ENCODE measurements at places on chromosomes 4 and X.

DNA sequence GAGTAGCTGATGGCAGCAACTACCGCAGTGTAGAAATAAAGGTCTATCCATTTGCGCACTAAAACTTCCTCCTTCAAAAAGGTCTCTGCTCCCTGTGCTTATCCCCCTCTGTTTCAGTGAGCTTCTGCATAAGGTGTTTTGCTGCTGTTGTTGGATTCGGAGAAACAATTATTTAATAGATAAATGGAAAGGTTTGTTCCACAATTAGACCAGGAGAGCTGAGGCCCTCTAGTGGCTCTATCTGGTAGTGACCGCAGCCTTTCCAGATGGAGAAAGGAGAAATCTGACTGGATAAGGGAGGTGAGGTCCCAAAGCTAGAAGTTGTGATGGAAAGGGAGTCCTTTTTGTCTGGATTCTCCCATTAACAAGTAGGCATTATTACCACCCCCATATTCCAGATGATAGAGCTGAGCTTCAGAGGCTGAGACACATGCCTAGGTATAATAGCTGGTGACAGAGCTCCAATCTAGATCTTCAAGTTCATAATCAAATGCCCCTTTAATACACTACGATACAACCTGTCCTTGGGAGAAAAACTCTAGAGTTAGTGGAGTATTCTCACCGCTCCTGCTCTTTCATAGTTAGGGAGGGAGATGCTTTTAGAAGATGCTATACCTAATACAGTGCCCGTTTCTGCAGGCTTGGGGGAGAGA lies 5.1 kb upstream of the GABRQ start:
- peaks cover 16% of the 10 kb centered on the region for H3K27me3 ChIP-seq
- H3K4me3 ChIP-seq, result no peak overlapping the region

DNA sequence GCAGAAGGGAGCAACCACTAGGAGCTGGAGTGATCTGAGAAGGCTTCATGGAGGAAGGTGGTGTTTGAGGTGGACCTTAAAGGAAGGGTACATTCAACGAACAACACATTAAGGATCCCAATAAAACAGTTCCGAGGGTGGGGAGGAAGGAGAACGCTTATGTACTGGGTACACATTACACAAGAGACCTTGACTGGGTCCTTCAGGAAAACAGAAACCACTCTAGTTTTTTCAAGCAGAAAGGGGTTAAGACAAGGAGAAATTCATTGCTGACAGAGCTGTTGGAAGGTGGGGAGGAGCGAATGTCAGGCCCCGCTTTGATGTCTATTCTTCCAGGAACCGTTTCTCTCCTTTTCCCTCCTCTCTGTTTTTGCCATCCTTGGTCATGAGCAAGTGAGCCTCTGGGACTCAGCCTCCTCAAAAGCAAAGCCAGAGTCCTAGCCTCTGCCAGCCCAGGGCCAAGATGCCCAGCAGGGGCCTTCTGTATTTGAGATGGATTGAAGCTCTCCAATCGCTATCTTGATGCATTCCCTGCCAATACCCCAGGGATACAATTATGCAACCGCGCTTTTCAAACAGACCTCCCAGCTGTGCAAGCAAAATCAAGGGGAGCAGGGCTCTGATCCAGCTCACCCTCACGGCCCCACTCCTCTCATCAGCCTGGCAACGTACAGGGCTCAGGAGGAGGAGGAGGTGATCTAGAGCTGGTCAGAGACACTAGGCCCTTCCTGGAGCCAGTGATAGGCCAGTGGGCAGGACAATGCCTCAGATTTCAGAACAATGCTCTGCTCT lies 48.4 kb downstream of the ZBTB49 start:
- no peaks in the 10 kb centered on the region for H3K27me3 ChIP-seq
- peaks cover 2% of the 10 kb centered on the region for H3K4me1 ChIP-seq
- no peak overlapping the region for H3K4me3 ChIP-seq
- DNase-seq, result no peak
- H3K36me3 ChIP-seq, result no peaks in the 10 kb centered on the region

DNA sequence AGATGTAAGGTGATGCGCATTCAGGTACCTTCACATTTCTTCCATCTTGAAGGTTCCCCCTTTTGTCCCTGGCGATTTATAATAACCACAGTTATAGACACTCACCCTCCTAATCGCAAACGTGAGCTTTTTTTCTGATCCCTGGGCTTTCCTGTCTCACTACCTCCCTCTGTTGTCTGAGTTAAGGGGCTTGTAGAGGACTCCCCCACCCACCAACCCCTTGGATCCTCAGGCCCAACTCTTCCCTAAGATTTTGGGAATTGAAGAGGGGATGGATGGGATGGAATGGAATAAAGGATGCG lies 1.4 kb downstream of the CNKSR2 start:
- peaks cover 13% of the 10 kb centered on the region for H3K4me1 ChIP-seq
- H3K27ac ChIP-seq, result no peak overlapping the region
- H3K27me3 ChIP-seq, result peaks cover 5% of the 10 kb centered on the region
- H3K36me3 ChIP-seq, result no peaks in the 10 kb centered on the region
- peak; percentile 53 for DNase-seq

GRCh38 chr4:152106113-152106763 lies 345.4 kb upstream of the GATB start:
- H3K36me3 ChIP-seq, result peaks cover 3% of the 10 kb centered on the region
- H3K4me1 ChIP-seq, result peaks cover 50% of the 10 kb centered on the region
- no peaks in the 10 kb centered on the region for H3K27me3 ChIP-seq
- peak; percentile 61 for DNase-seq

DNA sequence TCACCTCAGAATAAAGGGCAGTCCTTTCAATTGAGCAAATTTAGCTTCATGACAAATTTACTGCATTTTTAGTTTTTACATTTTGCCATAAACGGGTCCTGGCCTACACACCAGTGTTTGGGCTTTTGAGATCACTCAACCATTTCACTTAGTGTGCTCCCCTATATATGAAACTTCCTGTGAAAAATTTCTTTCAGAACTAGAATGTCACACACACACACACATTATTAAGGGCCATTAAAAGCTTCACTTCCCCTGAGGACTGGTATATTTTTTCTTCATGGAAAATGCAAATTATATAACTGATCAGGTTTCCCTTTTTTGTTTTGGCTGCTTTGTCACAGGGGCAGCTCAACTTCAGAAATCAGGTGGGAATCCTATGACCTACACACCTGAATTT lies 206.5 kb downstream of the ENOX2 start:
- H3K27me3 ChIP-seq, result no peaks in the 10 kb centered on the region
- H3K36me3 ChIP-seq, result no peaks in the 10 kb centered on the region
- DNase-seq, result no peak
- no peak overlapping the region for H3K27ac ChIP-seq
- H3K4me1 ChIP-seq, result no peaks in the 10 kb centered on the region

- no peak overlapping the region for H3K4me3 ChIP-seq
- H3K27ac ChIP-seq, result no peak overlapping the region
- no peaks in the 10 kb centered on the region for H3K27me3 ChIP-seq
- DNase-seq, result no peak
Measured at GRCh38 chr4:187480146-187481145, 515.1 kb upstream of the ZFP42 start.

DNA sequence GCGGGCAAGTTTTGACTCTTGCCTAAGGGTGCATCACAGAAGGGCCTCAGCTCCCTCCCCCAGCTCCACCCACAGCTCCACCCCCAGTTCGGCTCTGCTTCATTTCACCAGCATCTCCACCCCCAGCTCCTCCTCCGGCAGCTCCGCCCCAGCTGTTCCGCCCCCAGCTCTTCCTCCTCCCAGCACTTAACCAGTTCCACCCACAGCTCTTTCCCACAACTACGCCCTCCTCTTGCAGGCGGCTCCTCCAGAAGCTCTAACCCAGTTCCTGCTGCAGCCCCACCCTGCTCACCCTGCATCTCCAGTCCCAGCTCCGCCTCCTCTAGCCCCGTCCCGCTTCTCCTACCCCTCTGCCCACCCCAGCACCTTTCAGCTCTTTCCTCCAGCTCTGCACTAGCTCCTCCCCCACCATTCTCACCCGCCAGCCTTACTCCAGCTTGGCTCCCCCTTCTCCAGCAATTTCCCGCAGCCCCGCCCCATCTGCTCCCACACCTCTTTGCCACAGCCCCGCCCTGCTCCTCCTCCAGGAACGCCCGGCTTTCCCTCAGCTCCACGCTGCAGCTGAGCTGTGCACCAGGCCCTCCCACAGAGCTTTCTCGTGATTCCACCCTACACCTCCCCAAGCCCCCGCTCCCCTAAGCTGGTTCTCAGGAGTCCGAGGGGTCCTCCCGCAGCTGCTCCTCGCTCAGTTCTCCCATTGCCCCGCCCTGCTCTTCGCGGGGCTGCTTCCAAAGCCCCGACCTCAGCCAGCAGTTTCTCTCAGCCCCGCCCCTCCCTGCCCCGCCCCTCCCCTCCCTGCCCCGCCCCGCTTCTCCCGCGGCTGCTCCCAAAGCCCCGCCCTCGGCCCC lies 1.3 kb upstream of the EOLA1 start:
- no peaks in the 10 kb centered on the region for H3K27me3 ChIP-seq
- peaks cover 12% of the 10 kb centered on the region for H3K4me1 ChIP-seq
- H3K27ac ChIP-seq, result peak overlapping the region; percentile 91
- DNase-seq, result peak; percentile 95

DNA sequence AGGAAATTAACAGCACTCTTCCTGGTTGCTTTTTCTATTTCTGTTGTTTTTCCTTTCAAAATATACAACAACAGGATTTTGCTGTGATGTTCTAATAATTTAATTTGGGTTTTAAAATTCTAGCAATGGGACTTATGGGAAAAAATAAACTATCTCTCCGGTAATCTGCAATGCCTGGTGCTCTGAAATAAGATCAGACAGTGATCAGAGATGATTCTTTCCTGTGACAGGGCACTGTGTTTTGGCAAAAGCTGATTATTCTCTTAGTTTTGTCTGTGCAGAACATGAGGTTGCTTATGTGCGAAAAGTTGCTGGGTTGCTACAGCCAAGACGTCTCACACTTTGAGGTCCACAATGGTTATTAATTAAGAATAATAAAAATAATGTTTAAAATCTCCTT lies 291.7 kb downstream of the FBXO8 start:
- H3K36me3 ChIP-seq, result no peaks in the 10 kb centered on the region
- no peak overlapping the region for H3K27ac ChIP-seq
- no peaks in the 10 kb centered on the region for H3K27me3 ChIP-seq
- DNase-seq, result no peak

DNA sequence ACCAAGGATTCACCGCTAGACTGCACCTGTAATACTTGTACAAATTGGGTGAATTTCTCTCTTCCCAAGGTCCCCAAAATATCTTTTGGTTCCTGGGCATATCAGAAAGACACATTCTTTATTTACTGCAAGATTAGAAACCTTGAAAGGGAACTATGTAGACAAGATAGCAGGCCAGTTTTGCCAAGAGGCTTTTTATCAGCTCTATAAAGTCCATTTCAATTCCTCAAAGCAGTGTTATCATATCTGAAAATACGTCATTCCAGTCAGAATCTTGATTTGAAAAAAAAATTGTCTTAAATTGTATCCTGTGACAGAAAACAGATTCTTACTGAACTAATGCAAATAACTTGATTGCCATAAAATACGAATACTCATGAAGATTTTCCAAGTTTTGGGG lies 37.0 kb upstream of the NSG1 start:
- DNase-seq, result no peak
- no peak overlapping the region for H3K27ac ChIP-seq
- no peaks in the 10 kb centered on the region for H3K27me3 ChIP-seq

- no peaks in the 10 kb centered on the region for H3K36me3 ChIP-seq
- DNase-seq, result no peak
- H3K4me3 ChIP-seq, result no peak overlapping the region
- H3K4me1 ChIP-seq, result no peaks in the 10 kb centered on the region
- H3K27me3 ChIP-seq, result no peaks in the 10 kb centered on the region
Measured at GRCh38 chr4:59904331-59904730, 1295.8 kb upstream of the ADGRL3 start.

GRCh38 chr4:78938868-78939666 lies at the start of gene PAQR3:
PAQR3 (minus strand) TSS chr4:78939438; CDS start chr4:78939224, 214 bp downstream.
- peak; percentile 96 for DNase-seq
- H3K27ac ChIP-seq, result peak within 1 kb of the TSS; percentile 85
- H3K4me3 ChIP-seq, result peak within 1 kb of the TSS; percentile 94
- H3K27me3 ChIP-seq, result peaks cover 16% of the 10 kb centered on the region

- H3K27me3 ChIP-seq, result no peaks in the 10 kb centered on the region
- H3K36me3 ChIP-seq, result peaks cover 36% of the 10 kb centered on the region
- DNase-seq, result no peak
- H3K4me1 ChIP-seq, result peaks cover 32% of the 10 kb centered on the region
- H3K27ac ChIP-seq, result no peak overlapping the region
- no peak overlapping the region for H3K4me3 ChIP-seq
Measured at GRCh38 chr4:110130576-110131358, 67.6 kb downstream of the ELOVL6 start.

- no peaks in the 10 kb centered on the region for H3K4me1 ChIP-seq
- DNase-seq, result no peak
- no peak overlapping the region for H3K4me3 ChIP-seq
Measured at GRCh38 chr4:54852054-54852453, 194.3 kb downstream of the KIT start.

GRCh38 chrX:22666441-22666840 lies 333.3 kb upstream of the DDX53 start:
- H3K27me3 ChIP-seq, result no peaks in the 10 kb centered on the region
- no peaks in the 10 kb centered on the region for H3K36me3 ChIP-seq

DNA sequence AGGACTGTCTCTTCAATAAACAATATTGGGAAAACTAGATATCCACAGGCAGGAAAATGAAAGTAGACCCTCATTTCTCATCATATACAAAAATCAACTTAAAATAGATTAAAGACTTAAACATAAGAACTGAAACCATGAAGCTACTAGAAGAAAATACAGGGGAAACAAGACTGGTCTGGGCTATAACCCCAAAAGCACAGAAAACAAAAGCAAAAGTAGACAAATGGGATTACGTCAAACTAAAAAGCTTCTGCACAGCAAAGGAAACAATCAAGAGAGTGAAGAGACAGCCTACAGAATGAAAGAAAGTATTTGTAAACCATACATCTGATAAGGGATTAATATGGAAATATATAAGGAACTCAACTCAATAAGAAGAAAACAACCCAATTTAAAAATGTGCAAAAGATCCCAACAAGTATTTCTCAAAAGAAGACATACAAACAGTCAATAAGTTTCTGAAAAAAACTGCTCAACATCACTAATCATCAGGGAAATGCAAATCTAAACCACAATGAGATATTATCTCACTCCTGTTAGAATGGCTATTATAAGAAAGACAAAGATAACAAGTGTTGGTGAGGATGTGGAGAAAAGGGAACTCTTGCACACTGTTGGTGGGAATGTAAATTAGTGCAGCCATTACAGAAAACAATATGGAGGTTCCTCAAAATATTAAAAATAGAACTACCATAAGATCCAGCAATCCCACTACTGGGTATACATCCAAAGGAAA lies 325.3 kb upstream of the RASGEF1B start:
- DNase-seq, result no peak
- H3K27ac ChIP-seq, result no peak overlapping the region
- H3K36me3 ChIP-seq, result peaks cover 3% of the 10 kb centered on the region
- no peak overlapping the region for H3K4me3 ChIP-seq
- H3K27me3 ChIP-seq, result no peaks in the 10 kb centered on the region

Data from activated CD4-positive, alpha-beta T cell treated with anti-CD3 and anti-CD28 coated beads, Interleukin-2, amount 10 ng/mL, durations not matched to agents 24 days and 14 days (primary cell).